ENCODE measurements at places on chromosomes 2 and 18. TPM values are rescaled to one million over a fixed set of nuclear protein-coding genes. Genes with fewer than 3 reads are reported as not detected.

Gene CNGA3
- 3.0 TPM for total RNA-seq

Gene ACVR2A
- total RNA-seq: 70.9 TPM

Gene TMEFF2
- total RNA-seq: 88.4 TPM

Gene LRRTM1
- 10.6 TPM for total RNA-seq

Gene SIX3
- not detected for total RNA-seq

Gene COLEC11
- 0.82 TPM for total RNA-seq

Gene ERMN
- 0.27 TPM for total RNA-seq

Gene TEKT4
- 0.27 TPM for total RNA-seq

Gene MAP4K4
- 190 TPM for total RNA-seq
